A549 treated with RU486 at 1 μM for 4 hours (cell line): ENCODE measurements at places on chromosomes 3 and 15. TPM values are rescaled to one million over a fixed set of nuclear protein-coding genes. Genes with fewer than 3 reads are reported as not detected.

Gene TM4SF1
- total RNA-seq = 1,132 to 2,057 TPM (median 1,686 TPM) in 5 replicates

Gene INKA1
- 1.3 to 2.3 TPM (median 2.0 TPM) in 5 replicates for total RNA-seq

Gene ALPK3
- 0.02 to 0.12 TPM (median 0.09 TPM) in 5 replicates for total RNA-seq

Gene RNU6-1
- not detected in 5 replicates for total RNA-seq

Gene TTLL13
- 0.27 to 0.61 TPM (median 0.39 TPM) in 4 of 5 replicates, not detected in the other for total RNA-seq

Gene JMJD7
- total RNA-seq = 2.4 to 4.3 TPM (median 3.0 TPM) in 5 replicates

Gene CPNE9
- total RNA-seq = 0.08 to 0.27 TPM (median 0.18 TPM) in 4 of 5 replicates, not detected in the other

Gene MEIS2
- 8.5 to 12.4 TPM (median 9.7 TPM) in 5 replicates for total RNA-seq

Gene PEX5L
- not detected in 5 replicates for total RNA-seq

Gene ACTC1
- 0.14 to 0.48 TPM (median 0.33 TPM) in 5 replicates for total RNA-seq

Gene NCKIPSD
- total RNA-seq = 6.1 to 9.6 TPM (median 8.4 TPM) in 5 replicates

Gene MAP1A
- total RNA-seq = 0.76 to 0.97 TPM (median 0.85 TPM) in 5 replicates

Gene LDHAL6B
- not detected in 5 replicates for total RNA-seq

Gene SLC24A5
- total RNA-seq = not detected in 5 replicates

Gene PRTG
- 9.6 to 12.6 TPM (median 11.1 TPM) in 5 replicates for total RNA-seq

Gene GRK7
- total RNA-seq = 0.03 to 0.09 TPM in 2 of 5 replicates, not detected in the others

Gene TRPM7
- 13.8 to 25.0 TPM (median 23.6 TPM) in 5 replicates for total RNA-seq

Gene C15orf39
- 23.6 to 35.3 TPM (median 33.7 TPM) in 5 replicates for total RNA-seq

Gene RHOV
- 4.7 to 7.6 TPM (median 6.4 TPM) in 5 replicates for total RNA-seq

Gene RYR3
- total RNA-seq = 0.05 to 0.07 TPM in 2 of 5 replicates, not detected in the others

Gene NANOGP8
- not detected in 5 replicates for total RNA-seq

Gene PLSCR2
- total RNA-seq = not detected in 5 replicates

Gene GORASP1
- 26.0 to 32.6 TPM (median 31.8 TPM) in 5 replicates for total RNA-seq

Gene POC1A
- total RNA-seq = 15.2 to 19.4 TPM (median 18.7 TPM) in 5 replicates

Gene CEMIP
- total RNA-seq = 1.6 to 2.2 TPM (median 2.0 TPM) in 5 replicates

Gene MED12L
- total RNA-seq = 0.25 to 0.87 TPM (median 0.50 TPM) in 5 replicates

Gene ADGRG7
- total RNA-seq = not detected in 5 replicates

Gene GJD2
- total RNA-seq = not detected in 5 replicates

Gene CMTM8
- total RNA-seq = 6.4 to 11.0 TPM (median 10.8 TPM) in 5 replicates

Gene MAGI1
- total RNA-seq = 3.2 to 4.2 TPM (median 4.1 TPM) in 5 replicates

Gene ZDHHC19
- total RNA-seq = 0.15 TPM in 1 of 5 replicates, not detected in the others

Gene CHRM5
- total RNA-seq = not detected in 5 replicates

Gene PLCH1
- 0.85 to 1.4 TPM (median 1.3 TPM) in 5 replicates for total RNA-seq

Gene PLA2G4E
- not detected in 5 replicates for total RNA-seq

Gene SLC4A7
- total RNA-seq = 11.6 to 25.4 TPM (median 24.7 TPM) in 5 replicates
